ENCODE measurements at places on chromosomes 2 and 18.

DNA sequence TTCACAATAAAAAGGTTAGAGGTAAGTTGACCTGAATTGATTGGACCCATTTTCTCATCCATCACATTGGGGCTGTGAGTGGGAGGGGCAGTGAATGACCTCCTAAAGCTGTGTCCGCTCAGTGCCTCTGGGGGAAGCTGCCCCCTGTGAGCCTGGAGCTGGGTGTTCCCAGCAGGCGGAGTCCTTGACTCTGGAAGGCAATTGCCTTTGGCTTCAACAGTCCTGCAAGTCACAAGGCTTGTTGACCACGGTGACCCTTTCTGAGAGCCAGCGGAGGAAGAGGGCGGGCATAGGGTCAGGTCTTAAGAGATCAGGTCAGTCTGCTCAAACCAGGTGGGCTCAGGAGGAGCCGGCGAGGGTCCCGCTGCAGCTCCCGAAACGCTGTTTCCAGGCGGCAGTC is 1.1 kb upstream of the CIDEA start:
- no peak for DNase-seq

GRCh38 chr18:6729247-6730091 is at the start of gene ARHGAP28:
Gene ARHGAP28, plus strand, starts transcription at chr18:6729716. Its CDS starts 106 bp downstream, at chr18:6729822.
- peak; percentile 72 for DNase-seq

- DNase-seq, result no peak
Observed at GRCh38 chr2:172792711-172793110, 57.1 kb downstream of the RAPGEF4 start.

- DNase-seq, result no peak
Observed at GRCh38 chr18:7619676-7620075, 52.6 kb downstream of the PTPRM start.

GRCh38 chr2:11524470-11524869 is 9.4 kb upstream of the GREB1 start:
- DNase-seq, result no peak

- no peak for DNase-seq
Observed at GRCh38 chr18:44495151-44495550, 185.5 kb upstream of the SETBP1 start.

GRCh38 chr2:144522176-144522896 is 2.4 kb upstream of the ZEB2 start:
- no peak for DNase-seq

GRCh38 chr2:30233271-30234009 is 2.1 kb downstream of the LBH start:
- DNase-seq, result no peak

DNA sequence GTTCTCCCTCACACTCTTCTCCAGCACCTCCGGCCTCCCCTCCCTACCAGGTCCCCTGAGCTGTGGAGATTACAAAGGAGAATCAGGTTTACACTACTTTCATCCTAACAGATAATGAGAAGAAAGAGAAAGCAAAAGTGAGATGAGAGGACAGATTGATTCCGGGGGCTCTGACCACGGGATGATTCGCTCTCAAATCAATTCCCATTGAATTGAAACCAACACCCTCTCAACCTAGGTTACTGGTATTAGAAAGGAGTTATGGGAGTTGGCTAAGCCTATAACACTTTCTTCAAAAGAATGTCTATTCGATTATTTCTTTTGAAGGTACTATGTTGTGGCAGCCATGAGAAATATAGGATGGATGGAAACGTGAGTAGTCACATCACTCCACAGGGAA is 386.2 kb upstream of the TNP1 start:
- DNase-seq, result no peak

DNA sequence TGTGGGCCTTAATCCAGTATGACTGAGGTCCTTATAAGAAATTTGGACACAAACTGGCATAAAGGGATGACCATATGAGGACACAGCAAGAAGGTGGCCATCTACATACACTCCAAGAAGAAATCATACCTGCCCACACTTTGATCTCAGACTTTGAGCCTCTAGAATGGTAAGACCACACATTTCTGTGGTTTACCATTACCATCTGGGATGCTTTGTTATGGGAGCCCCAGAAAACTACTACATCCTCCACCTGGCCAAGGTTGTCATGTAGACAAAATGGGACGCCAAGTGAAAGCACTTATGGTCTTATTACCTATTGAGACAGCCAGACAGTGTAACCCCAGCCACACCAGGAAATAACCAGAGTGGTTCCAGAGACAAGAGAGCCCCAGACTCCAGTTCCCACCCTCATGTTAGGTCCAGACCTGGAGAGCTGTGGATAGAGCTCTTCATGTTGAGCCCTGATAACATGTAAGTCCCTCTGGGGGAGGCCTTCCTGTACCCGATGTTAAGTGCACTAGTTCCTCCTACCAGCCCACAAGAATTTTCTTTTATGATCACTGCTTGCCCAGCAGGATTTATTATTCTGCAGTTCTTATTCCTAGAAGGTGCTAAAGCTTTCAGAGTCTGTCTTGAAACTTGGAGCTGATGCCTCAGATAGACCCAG is 4.6 kb upstream of the ADD2 start:
- DNase-seq, result no peak

DNA sequence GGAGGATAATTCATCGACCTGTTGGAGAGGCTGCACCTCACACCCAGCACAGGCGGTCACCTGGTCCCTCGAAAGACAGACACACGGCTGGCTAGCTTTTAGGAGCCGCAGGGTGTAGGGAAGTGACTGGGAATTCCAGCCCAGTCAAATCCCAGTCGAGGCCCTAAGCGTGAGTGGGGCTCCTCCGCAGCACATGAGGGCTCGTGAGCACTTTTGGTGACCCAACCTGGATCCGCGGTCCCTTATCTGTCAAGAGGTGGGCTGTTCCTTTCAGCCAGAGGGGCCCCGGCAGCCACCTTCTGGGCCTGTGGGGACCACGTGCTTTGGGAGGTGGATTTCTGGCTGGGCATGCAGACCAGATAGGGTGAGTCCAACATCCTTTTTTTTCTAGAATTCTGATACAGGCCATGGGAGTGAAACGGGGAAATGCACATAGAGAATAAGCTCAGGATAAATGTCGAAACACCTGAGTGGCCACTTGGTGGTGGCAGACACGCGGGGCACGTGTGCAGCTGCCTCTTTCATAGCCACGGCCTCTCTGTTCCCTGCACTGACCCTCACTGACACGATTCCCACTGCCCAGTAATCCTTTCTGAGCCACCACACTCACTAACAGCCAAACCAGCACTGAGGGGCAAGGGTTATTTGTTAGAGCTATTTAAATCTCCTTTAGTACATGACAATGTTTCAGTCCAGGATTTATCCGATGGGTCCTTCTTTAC is 148.4 kb upstream of the PXDN start:
- DNase-seq, result no peak

DNA sequence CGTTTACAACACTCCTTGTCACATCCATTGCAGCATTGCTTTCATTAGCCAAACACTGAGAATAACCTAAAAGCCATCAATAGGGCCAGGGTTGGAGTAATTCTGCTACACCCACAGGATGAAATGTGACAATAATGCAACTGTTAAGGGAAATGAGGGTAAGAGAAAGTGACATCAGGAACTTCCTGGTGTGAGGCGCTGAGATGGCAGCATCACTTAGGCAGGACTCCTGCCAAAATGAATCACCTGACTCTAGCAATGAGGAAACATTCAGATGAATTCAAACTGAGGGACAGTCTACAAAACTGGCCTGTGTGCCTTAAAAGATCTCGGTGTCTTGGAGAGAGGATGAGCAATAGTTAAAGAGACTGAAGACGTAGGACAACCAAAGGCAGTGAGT is 115.6 kb upstream of the AGAP1 start:
- DNase-seq, result peak; percentile 16

DNA sequence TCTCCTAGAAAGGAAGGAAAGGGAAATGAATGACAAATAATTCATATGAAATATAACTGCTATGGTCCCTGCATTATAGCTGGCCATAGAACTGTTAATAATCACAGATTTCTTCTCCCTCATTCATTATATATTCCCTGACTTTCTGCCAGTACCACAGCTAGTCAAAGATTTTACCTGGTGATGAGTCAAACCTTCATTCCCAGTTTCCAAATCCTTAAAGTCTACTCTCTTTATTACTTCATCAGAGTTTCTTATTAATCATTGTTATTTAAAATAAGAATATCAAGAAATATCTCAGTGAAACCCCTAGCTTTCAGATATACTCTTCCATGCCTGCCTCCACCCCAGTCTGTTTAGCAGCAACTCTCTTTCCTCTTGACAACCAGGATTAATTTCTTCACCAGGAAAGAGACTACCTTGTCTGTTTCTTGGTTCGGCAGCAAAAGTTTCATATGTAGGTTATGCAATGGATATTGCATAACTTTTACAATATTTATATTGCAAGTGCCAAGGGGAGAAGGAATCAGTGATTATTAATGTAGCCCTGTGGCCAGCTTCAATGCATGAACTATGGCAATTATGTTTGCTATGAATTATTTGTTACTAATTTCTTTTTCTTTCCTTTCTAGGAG is 533.8 kb downstream of the FBXO15 start:
- DNase-seq, result peak; percentile 52

- peak; percentile 88 for DNase-seq
Observed at GRCh38 chr18:22683196-22683676, 249.9 kb upstream of the RBBP8 start.

DNA sequence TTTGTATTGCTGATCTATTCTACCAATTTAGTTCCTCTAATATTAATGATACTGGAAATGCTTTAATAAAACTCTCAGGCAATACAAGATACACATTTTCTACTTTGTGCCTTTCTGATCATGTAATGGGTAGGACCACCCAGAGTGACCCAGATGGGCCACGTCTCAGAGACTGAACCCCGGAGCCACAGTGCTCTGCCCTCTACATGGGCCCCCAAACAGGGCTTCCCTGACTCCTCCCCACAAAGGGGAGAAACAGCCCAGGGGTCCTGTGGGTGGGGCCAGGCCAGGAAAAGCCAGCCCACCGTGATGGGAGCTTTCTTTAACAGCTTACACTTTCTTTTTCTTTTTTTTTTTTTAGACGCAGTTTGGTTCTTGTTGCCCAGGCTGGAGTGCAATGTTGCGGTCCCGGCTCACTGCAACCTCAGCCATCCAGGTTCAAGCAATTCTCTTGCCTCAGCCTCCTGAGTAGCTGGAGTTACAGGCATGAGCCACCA is 18.4 kb downstream of the HDAC4 start:
- DNase-seq, result no peak

- no peak for DNase-seq
Observed at GRCh38 chr2:1101011-1101782, 150.5 kb downstream of the SNTG2 start.

- DNase-seq, result no peak
Observed at GRCh38 chr2:41741951-41742595, 305.7 kb upstream of the PKDCC start.

- peak; percentile 60 for DNase-seq
Observed at GRCh38 chr2:205270689-205271088, 411.6 kb upstream of the NRP2 start.

GRCh38 chr2:43004879-43005244 is 212.5 kb upstream of the HAAO start:
- DNase-seq, result no peak

- DNase-seq, result no peak
Observed at GRCh38 chr18:7953095-7953958, 386.2 kb downstream of the PTPRM start.

GRCh38 chr2:11853197-11853588 is 106.8 kb downstream of the LPIN1 start:
- no peak for DNase-seq

GRCh38 chr2:37705191-37705590 is 33.7 kb upstream of the CDC42EP3 start:
- no peak for DNase-seq

DNA sequence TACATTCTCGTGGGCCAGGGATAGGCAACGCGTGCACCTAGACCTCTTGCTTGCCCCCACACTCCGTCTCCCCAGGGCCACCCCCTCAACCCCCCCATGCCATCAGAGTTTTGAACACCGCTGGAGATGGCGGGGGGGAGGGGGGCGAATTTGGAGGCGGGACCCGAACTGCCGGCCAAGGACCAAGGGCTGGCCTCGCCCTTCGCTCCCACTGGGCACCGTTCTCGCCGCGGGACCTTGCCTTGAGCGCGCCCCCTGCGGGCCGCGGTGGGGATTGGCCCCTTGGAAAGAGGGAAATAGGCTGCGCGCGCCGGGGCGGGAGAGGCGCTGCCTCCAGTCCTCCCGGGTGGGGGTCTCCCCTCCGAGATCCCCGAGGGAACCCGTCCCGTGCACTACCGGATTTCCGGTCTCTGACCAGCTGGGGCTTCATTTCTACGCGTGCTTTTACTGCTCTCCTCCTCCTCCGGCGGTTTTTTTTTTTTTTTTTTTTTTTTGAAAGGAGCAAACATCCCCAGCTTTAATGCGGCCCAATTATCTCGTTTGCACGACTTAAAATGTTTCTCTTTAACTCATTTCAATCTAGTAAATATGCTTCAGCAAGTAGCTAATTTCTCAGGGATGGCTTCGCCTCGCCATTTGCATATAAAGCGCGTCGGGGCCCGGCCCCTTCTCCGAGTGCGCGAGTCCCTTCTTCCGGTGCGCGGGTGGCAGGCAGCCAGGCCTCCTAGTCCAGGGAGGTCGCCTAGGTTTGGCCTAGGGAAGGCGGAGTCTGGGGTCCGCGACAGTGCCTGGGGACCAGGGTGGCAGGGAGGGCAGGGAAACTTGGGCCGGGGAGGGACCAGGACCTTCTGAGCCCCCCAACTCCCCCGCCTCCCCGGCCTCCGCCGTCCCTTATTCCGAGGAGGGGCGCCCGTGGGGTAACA is 10.0 kb upstream of the GBX2 start:
- DNase-seq, result peak; percentile 62

GRCh38 chr2:17851731-17852585 is 26.5 kb upstream of the KCNS3 start:
- DNase-seq, result peak; percentile 71

DNA sequence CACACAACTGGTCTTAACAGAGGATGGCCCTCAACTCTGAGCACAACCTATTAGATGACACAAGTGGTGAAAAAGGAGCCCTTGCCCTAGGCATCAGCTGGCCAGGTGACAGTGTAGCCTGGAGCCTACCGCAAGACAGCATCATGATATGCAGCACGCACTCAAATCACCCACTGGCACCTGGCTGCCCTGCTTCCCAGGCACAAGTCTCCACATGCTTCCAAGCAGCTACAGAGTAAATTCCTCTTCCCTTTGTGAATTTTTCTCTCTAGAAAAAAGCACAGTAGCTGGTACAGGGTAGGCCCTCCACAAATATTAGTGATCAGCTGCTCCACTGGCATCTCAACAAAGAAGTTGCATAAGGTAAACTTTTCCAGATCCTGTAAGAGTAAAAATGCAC is 6.0 kb downstream of the FBXO15 start:
- DNase-seq, result no peak

DNA sequence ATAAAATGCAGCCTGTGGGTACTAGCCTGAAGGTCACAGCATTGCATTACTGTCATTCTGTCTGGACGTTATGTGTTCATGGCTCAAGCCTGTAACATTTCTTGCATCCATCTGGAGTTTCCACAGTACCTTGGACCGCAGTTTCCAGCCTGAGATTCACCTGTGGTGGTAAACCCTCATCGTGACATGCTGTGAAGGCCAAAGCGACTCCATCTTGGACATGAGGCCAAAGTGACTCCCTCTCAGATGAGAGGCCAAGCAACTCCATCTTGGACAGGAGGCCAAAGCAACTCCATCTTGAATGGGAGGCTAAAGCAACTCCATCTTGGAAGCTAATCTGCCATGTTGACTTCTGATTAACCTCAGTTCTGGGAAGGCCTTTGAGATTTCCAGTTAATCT is 257.7 kb upstream of the MYT1L start:
- no peak for DNase-seq

All from fibroblast of pulmonary artery (primary cell).